IMR-90 (cell line): ENCODE measurements at places on chromosomes 3 and 15. TPM values are rescaled to one million over a fixed set of nuclear protein-coding genes. Genes with fewer than 3 reads are reported as not detected.

DNA sequence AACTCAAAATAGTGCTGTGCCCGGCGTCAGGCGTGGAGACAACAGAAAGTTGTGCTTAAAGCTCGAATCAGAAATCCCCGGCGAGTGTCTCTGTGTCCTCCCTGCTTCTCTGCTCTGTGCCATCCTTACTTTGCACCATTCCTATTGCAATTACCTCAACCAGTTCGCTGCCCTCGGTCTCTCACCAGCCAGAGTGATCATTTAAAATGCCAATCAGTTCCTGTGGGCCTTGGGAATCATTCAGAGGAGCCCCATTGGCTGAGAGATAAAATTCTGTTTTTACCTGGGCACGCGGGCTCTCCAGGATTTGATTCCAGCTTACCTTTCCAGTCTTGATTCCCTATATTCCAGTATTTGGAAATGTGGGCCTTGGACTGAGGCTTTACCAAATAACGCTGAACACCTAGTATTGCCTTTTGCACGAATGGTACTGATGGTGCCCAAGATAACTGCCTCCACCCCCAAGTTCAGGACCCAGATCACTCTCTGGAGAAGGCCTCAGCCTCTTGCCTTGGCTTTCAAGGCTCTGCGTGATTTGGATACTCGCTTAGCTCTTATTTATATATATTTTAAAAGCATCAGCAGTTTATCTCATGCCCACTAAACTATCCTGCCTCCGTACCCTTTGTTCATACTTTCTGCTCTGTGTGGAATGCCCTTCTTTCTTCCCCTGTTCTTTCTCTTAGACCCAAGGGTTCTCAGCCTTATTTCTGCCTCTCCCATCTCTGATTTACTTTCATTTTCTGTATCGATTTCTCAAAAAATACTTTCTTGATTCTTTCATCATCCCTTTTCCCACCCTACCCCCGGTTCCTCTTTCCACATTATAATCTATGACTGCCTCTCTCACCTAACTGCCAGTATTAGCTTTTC is 863 bp downstream of the PSMA4 start:
- DNase-seq: peak; percentile 5

DNA sequence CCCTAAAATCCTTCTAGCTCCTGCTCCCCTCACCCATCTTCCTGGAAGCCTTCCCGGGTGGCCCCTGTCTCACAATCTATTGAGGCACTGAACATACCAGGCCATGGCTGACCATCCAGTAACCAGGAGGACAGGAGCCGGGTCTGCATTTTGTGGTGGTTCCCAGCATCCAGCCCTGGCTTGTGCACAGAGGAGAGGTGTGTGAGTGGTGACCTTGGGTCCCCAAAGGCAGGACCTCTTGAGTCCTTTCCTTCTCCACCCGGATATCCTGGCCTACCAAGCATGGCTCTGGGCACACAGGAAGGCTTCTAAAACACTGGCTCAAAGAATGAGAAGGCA is 7.8 kb downstream of the CSK start:
- DNase-seq: no peak

DNA sequence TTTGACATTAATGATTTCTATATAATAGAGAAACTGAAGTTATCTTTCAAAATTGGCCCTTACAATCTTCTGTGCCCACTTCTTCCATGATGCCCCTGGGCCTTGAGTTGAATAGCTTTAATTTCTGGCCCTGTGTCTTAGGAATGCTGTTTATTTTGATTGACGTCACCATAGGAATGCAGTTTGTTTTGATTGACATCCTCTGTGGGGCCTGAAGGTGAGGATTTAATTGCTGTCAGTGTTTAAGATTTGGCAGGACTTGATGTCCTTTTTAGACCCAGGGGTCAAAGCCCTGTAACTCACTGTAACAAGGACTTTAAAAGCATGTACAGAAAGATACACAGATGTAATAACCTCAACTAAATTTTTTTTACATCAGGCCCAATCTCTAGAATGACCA is 83.3 kb downstream of the GLDN start:
- DNase-seq: no peak

- peak; percentile 41 for DNase-seq
Observed at GRCh38 chr3:33791477-33792166, 6.8 kb upstream of the PDCD6IP start.

DNA sequence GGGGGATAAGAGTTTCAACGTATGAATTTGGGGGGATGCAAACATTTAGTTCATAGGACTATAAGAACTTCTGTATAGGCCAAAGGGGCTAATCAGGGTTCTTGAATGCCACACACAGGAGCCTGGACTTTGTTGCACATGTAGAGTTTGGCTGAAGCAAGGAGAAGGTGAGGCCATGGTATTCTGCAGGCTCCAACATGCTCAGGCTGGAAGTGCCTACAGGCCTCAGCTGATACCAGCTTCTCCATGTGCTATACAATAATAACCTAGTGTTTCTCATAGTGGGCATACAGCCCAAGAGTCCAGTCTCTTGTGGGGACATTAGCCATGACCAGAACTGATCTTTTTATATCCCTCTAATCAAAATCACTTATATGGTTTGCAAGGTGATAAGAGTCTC is 399.7 kb upstream of the MCTP2 start:
- DNase-seq: no peak

- DNase-seq: no peak
Observed at GRCh38 chr3:153567556-153567955, 405.5 kb downstream of the RAP2B start.

DNA sequence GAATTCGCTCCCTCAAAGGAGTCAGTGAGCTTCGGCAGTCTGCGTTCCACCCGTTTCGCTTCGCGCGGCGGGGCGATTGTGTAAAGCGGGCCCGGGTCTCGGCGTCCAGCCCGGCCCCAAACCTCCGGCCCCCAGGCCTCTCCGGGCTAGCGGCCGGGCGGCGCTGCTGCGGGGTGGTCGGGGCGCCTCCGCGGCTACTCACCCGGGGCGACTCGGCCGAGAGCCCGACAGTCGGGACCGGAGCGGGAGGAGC is 412 bp downstream of the CHDH start:
- no peak for DNase-seq

PLIN1 gene
- polyA plus RNA-seq: 0.07 and 0.09 TPM in 2 replicates
